ENCODE measurements at places on chromosomes 13 and 19.

DNA sequence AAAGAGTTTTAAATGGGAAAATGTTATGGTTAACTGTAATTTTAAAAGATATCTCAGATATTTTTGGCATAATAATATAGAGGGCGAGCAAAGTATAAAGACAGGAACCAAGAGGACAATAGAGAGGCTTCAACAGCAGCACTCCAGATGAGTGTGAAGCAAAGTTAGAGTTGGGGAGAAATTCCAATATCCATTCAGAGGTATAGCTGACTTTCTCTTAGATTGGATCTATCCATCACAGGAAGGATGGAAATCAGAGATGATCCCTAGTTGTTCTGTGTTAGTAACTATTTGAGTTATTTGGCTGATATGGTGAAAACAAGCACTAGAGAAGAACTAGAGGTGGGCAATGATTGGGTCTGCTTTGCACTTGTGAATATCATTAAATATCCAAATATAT, 786.0 kb upstream of the KLHL1 start:
- DNase-seq, result no peak

GRCh38 chr13:92802776-92803175, 423.8 kb upstream of the GPC6 start:
- DNase-seq, result no peak

- no peak for DNase-seq
These were observed 6.0 kb downstream of the ZNF559 start for GRCh38 chr19:9329999-9330398.

GRCh38 chr13:72823724-72824123, 41.8 kb downstream of the PIBF1 start:
- DNase-seq, result no peak

- DNase-seq, result no peak
These were observed 34.3 kb upstream of the TSHZ3 start for GRCh38 chr19:31383553-31383952.

GRCh38 chr13:103436057-103436654, 369.9 kb upstream of the SLC10A2 start:
- no peak for DNase-seq
